Upper lobe of right lung (tissue), 1 donor: ENCODE measurements at places on chromosomes 12 and 14. TPM values are rescaled to one million over a fixed set of nuclear protein-coding genes. Genes with fewer than 3 reads are reported as not detected.

- DNase-seq, result no peak
Observed at GRCh38 chr12:66352197-66352596, 49.9 kb downstream of the HELB start.

DNA sequence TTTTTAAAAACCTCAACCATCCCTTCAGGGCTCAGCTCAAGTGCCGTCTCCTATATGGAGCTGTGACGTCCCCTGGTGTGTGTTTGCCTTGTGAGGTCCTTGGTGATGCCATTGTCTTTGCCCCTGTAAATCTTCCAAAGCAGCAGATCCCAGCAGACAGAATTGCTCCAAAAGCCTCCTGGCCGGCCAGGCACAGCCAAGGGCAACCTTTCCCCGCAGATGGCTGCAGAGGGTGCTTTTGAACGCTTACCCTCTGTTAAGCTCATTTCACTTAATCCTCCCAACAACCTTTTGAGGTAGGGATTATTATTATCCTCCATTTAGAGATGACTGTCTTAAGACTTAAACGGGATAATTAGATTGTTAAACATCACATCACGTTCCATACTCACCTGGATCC, 51.4 kb downstream of the RFX4 start:
- DNase-seq, result no peak

DNA sequence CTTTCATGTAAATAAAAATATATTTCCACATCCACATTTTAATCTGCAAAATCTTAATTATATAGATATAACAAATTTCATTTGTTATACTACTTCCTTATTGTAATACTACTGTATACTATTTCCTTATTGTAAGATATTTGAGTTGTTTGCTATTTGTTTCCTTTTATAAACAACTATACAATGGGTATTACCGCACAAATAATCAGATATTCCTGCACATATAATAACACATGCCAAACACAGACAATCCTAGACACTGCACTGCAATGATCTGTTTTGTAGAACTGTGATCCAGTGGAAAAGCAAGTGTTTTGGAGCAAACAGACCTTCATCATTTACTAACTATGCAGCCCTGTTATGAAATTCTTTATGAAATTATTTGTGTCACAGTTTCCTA, 30.5 kb downstream of the PRKD1 start:
- no peak for DNase-seq

DNA sequence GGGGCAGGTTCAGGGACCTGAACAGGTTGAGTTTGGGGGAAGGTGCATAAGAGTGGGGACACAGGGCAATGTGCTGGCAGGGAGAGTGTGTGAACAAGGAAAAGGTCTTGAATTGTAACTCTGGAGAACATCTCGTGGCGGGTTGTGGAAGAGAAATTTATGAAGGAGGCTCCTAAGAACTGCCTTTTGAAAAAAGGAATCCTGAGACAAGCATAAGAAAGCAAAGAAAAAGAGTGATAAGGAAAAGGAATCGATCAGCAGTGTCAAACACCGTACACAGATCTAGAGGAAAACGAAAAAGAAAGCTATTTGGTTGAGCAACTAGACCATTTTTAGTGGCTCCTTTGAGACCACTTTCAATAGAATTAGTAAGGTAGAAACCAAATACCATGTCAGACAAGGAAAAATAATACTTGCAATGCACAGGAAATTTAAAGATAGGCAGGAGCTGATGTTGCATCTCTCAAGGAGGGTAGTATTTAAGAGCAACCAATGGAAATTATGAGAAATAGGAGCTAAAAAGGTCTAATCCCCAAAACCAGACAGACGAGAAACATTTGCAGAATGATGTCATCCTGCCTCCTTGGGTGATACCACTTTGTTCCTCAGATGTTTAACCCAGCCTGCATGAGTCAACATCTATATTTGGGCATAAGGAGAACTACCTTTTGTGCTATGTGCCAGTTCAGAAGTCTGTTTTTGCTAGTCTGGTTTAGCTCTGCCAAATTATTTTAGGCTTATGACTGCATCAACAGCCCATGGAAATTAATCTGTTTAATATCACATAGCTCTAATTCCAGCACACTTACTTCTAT, 64.5 kb upstream of the STK38L start:
- no peak for DNase-seq

DNA sequence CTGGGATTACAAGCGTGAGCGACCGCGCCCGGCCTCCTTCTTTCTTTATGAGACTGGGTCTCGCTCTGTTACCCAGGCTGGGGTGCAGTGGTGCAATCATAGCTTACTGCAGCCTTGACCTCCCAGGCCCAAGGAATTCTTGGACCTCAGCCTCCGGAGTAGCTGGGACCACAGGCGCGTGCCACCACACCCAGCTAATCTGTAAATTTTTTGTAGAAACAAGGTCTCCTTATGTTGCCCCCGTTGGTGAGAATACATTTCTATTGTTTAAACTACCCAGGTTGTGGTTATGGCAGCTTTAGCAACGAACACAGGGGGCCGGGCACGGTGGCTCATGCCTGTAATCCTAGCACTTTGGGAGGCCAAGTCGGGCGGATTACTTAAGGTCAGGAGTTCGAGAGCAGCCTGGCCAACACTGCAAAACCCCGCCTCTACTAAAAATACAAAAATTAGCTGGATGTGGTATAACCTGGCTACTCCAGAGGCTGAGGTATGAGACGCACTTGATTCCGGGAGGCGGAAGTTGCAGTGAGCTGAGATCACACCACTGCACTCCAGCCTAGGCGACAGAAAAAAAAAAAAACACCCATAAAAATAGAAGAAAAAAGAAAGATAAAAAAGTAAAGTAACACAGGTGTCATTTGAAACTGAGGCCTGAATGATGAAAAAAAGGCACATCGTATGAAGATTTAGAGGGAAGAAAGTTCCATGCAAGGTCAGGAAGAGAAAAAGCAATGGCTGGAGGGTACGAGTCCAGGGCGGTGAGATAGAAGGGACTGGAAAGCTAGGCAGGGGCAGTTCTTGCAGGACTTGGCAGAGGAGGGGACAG, 977 bp upstream of the TMEM120B start:
- peak; percentile 76 for DNase-seq

DNA sequence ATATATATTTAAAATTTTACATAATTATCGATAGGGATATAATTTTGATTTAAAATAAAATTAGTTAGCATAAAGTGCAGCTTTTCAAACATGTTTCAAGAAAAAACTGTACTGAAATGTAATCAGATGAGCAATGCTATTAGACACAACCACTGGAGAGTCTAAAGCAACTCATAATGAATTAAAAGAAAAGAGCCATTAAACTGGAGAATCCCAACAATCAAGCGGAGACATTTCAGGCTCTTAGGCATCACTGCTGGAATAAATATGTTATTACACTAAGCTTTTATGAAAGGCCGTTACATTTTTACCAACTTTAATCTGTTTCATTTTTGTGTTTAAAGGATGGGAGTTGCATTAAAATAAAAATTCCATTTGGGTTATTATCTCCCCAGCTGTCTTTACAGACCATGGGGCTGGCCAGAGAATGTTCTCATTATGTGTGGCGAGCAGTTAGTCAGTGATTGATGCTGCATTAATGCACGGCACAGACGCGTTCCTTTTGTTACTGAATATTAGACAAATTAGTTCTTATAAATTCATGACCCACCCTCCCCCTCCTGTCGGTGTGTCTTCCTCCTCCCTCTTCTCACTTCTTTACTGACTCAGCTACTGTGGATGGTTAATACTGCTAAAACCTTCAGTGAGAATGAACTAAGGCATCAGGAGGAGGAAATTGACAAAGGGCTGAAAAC, 156.8 kb downstream of the PDZRN4 start:
- no peak for DNase-seq

- no peak for DNase-seq
Observed at GRCh38 chr12:85007836-85008235, 28.2 kb downstream of the TSPAN19 start.

DNA sequence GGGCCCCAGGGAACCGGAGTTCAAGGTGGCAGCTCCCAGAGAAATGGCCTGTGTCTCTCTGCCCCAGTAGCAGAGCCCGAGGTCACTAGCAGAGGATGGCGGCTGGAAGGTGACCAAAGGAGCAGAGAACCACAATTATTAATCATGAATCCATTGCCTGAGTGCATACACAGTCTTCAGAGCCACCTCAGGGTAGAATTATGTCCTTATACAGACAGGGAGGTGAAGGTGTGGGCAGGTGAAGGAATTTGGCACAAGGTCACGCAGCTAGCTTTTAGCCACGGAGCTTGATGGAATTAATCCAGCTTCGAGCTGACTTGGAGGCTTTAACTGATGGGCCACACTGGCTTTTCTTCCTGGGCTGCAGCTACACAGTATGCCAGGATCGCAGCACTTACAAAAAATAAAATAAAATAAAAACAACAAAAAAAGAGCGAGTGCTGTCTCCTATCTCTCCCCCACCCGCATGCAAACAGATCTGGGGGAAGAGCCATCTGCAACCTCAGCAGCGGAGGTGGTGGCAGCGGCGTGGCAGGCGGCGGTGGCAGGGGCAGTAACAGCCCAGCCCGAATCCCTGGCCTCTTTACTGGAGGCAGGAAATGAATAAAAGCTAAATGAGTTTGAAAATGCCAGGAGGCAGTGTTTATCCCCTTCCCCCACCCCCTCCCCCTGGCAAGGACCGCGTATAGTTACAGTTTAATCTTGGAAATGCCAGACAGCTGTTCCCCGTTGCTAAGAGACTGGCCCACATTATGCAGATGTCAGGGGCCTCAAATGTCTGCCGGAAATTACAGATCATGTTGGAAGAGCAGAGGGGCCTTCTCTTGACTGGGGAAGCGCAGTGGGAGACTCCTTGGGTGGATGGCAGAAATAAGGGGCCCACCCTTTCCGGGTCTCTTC, 93.5 kb downstream of the LRRC74A start:
- no peak for DNase-seq

- DNase-seq, result no peak
Observed at GRCh38 chr14:96064866-96065265, 25.7 kb downstream of the C14orf132 start.

GRCh38 chr12:109896188-109896587, 3.9 kb upstream of the TCHP start:
- DNase-seq, result no peak

GRCh38 chr12:107511292-107511691, 174.3 kb upstream of the PWP1 start:
- no peak for DNase-seq

- no peak for DNase-seq
Observed at GRCh38 chr14:100393906-100394732, 71.0 kb downstream of the SLC25A47 start.

GRCh38 chr12:92582893-92583292, 119.9 kb upstream of the PLEKHG7 start:
- no peak for DNase-seq

DNA sequence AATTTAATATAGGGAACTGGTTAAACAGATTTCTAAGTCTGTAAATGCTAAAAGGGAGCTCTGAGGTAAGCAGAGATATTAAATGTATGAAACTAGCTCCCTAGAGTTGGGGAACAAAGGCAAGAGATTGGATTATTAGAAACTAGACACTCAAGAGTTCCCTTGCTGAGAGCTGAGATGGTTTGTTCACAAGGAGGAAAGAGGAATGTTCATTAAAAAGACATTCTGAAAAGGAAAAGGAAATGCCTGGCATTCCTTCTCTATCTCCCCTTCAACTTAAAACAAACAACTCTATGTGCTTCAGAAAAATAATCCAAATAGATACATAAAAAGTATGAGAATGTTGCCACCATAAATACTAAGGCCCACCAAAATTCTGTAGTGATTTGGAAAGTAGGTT, 73.7 kb downstream of the GALNT4 start:
- DNase-seq, result no peak

GRCh38 chr12:94435511-94435927, 24.1 kb downstream of the CEP83 start:
- no peak for DNase-seq

GRCh38 chr14:20978687-20979086, 11.1 kb upstream of the METTL17 start:
- no peak for DNase-seq

- peak; percentile 56 for DNase-seq
Observed at GRCh38 chr14:104221636-104222369, 83.4 kb downstream of the KIF26A start.

DNA sequence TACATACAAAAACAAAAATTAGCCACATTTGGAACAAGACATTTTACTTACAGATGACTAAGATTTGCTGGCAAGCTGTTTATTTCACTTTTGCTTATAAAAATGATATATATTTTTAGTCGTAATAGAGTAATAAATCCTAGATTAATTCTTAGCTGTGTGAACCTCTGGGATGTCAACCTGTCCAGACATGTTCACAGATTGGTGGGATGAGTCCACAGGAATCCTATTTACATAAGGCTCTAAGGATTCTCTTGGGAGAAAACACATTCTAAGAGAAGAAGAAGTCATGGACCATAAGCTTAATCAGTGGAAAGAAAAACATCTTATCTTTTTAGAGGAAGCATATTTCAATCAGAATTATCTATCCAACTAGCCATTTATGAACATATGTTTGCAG, 797.4 kb downstream of the C12orf50 start:
- no peak for DNase-seq

DNA sequence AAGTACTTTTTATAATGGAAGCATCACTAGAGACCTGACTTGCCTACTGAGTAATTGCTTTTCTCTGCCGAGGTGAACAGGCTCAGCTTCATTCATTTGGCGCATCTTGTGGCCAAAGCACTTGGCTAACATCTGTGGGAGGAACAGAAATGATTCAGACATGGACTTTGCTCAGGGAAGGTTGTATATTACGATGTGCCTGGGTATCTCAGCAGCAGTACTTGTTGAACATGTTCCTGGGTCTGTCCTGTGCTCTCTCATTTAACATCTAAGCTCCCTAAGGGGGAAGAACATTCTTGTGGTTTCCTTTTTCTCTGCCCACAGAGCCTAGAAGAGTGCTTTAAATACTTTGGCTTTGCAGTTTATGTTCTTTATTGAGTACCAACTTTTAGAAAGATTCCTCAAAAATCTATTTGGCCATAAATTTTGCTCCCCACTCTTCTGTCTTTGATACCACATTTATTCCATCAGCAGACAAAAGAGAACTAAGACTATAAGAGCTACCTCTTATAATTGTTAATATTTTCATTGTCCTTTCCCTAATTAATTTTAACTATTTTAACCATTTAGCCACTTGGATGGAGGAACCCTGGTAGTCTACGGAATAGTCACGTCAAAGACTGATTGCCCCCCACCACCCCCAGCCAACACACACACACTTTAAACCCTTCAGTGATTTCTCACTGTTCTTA, 101.2 kb upstream of the EGLN3 start:
- DNase-seq, result no peak

DNA sequence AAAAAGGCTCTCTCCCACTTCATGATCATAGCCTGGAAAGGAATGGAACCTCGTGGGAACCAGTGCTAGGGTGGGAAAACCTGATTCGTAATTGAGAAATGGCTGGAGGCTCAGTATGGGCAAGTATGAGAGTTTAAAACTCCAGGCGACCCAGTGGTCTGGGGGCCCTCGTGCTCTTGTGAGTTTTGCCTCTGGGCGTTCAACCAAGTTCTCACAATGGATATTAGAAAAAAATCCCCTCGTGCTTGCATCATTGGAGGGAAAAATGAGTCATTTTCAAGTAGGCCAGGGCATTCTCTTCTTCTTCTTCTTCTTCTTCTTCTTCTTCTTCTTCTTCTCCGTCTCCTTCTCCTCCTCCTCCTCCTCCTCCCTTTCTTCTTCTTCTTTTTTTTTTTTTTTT, 39.0 kb downstream of the GPR68 start:
- peak; percentile 4 for DNase-seq

GRCh38 chr12:51059086-51059485, 11.0 kb downstream of the LETMD1 start:
- DNase-seq, result no peak

The DAO gene
- total RNA-seq, result 0.26 TPM

The PRB4 gene
- not detected for total RNA-seq

The CD27 gene
- total RNA-seq, result 1.5 TPM

The ITGA7 gene
- 14.7 TPM for total RNA-seq

The SMIM41 gene
- total RNA-seq, result 6.1 TPM

The MYBPC1 gene
- not detected for total RNA-seq

The AREL1 gene
- 36.8 TPM for total RNA-seq

The TCHP gene
- total RNA-seq, result 16.5 TPM

The NOXRED1 gene
- 0.55 TPM for total RNA-seq

The PPP4R4 gene
- 2.2 TPM for total RNA-seq
